ENCODE measurements at places on chromosomes 13 and 19. TPM values are rescaled to one million over a fixed set of nuclear protein-coding genes. Genes with fewer than 3 reads are reported as not detected.

Gene VSTM2B
- not detected for total RNA-seq

Gene C2CD4C
- total RNA-seq = 0.24 TPM

Gene BORA
- total RNA-seq = 4.4 TPM

Gene FARP1
- 75.9 TPM for total RNA-seq

Gene INSR
- total RNA-seq = 102 TPM

Gene VSTM1
- total RNA-seq = not detected

Gene TSHZ3
- 1.6 TPM for total RNA-seq

Gene POMP
- 37.4 TPM for total RNA-seq

Gene ATXN8OS
- not detected for total RNA-seq

Gene TMEM255B
- 10.4 TPM for total RNA-seq

Gene LPAR6
- total RNA-seq = 4.8 TPM

Gene LGALS7
- total RNA-seq = not detected

Gene ADM5
- total RNA-seq = 0.61 TPM

Gene KLK14
- not detected for total RNA-seq

Gene PSG1
- not detected for total RNA-seq

Gene ZNF383
- total RNA-seq = 4.4 TPM

Gene BRCA2
- total RNA-seq = 0.75 TPM

Gene ZNF708
- total RNA-seq = 4.2 TPM

Gene LCP1
- 58.1 TPM for total RNA-seq

Gene ZNF492
- total RNA-seq = not detected

Gene CYP4F8
- not detected for total RNA-seq

Gene RPL18A
- total RNA-seq = 778 TPM

Gene SPACA4
- not detected for total RNA-seq

Gene ZC3H4
- total RNA-seq = 8.3 TPM

Gene MAB21L1
- total RNA-seq = not detected

Gene OR7D2
- total RNA-seq = not detected

Gene SIAH3
- total RNA-seq = not detected

Gene KANK2
- 41.2 TPM for total RNA-seq

Gene ZNF180
- total RNA-seq = 2.4 TPM

Gene LIM2
- not detected for total RNA-seq

Gene LILRA1
- 2.7 TPM for total RNA-seq
